Effector memory CD4-positive, alpha-beta T cell (primary cell): ENCODE measurements at places on chromosomes 2 and 18.

GRCh38 chr2:48480526-48480925 lies 49.4 kb upstream of the STON1 start:
- H3K36me3 ChIP-seq: peaks cover 42% of the 10 kb centered on the region
- H3K27ac ChIP-seq: no peak overlapping the region
- no peaks in the 10 kb centered on the region for H3K4me1 ChIP-seq
- DNase-seq: no peak

GRCh38 chr2:108182489-108182888 lies 57.3 kb upstream of the SULT1C3 start:
- DNase-seq: no peak
- no peak overlapping the region for H3K27ac ChIP-seq
- peaks cover 3% of the 10 kb centered on the region for H3K27me3 ChIP-seq

GRCh38 chr2:217023611-217024010 lies 163.7 kb upstream of the TNP1 start:
- H3K4me3 ChIP-seq: no peak overlapping the region
- no peaks in the 10 kb centered on the region for H3K27me3 ChIP-seq
- H3K36me3 ChIP-seq: no peaks in the 10 kb centered on the region
- no peak for DNase-seq
- H3K27ac ChIP-seq: no peak overlapping the region

DNA sequence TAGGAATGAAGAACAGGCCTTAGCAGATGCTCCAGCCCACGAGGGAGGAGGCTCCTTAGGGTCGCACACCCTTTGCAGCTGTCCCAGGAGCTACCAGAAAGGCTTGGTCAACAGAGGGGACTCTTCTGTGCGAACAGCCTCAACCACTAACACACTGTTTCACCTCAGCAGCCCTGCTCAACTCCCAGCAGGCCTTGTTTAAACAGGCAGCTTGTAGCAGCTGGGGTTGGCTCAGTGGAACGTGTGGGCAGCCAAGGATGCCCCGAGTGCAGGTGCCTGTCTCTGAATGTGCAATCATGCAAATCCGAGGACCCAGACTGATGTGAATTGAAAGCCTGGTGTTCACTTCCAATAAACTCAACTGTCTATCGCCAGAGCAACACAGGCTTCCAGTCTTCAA lies 88.7 kb upstream of the CXCR4 start:
- H3K27me3 ChIP-seq: no peaks in the 10 kb centered on the region
- H3K4me3 ChIP-seq: no peak overlapping the region
- no peak overlapping the region for H3K27ac ChIP-seq
- H3K4me1 ChIP-seq: peaks cover 7% of the 10 kb centered on the region

- H3K4me1 ChIP-seq: no peaks in the 10 kb centered on the region
- no peak for DNase-seq
- no peaks in the 10 kb centered on the region for H3K27me3 ChIP-seq
- no peak overlapping the region for H3K4me3 ChIP-seq
- H3K36me3 ChIP-seq: peaks cover 61% of the 10 kb centered on the region
Observed at GRCh38 chr18:2914881-2915240, 68.1 kb downstream of the EMILIN2 start.

DNA sequence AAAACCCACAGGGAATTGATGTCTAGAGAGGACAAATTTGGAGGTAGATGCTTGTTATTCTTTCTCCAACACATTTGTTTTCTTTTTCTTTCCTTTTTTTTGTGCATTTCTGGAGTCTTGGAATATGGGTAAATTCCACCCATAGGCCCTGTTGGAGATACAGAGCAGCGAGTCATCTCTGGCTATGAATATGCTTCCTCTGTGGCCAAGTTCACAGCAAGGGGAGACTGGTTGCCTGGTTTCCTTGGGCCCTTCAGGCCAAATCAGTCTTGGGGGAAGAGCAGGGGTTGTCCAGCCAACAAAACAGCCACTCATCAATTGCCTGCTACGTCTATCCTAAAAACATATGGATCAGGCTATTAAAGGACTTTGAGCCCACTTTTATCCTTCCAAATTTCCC lies 27.5 kb downstream of the SP100 start:
- no peak for DNase-seq
- H3K4me3 ChIP-seq: no peak overlapping the region
- H3K36me3 ChIP-seq: peaks cover 55% of the 10 kb centered on the region
- H3K27me3 ChIP-seq: no peaks in the 10 kb centered on the region
- H3K27ac ChIP-seq: no peak overlapping the region

- H3K36me3 ChIP-seq: no peaks in the 10 kb centered on the region
- no peak for DNase-seq
- no peaks in the 10 kb centered on the region for H3K4me1 ChIP-seq
- no peaks in the 10 kb centered on the region for H3K27me3 ChIP-seq
Observed at GRCh38 chr2:196439760-196440159, 199.8 kb upstream of the CCDC150 start.

- H3K4me1 ChIP-seq: no peaks in the 10 kb centered on the region
- H3K27me3 ChIP-seq: peaks cover 4% of the 10 kb centered on the region
Observed at GRCh38 chr18:50218432-50219197, 23.7 kb upstream of the MYO5B start.

DNA sequence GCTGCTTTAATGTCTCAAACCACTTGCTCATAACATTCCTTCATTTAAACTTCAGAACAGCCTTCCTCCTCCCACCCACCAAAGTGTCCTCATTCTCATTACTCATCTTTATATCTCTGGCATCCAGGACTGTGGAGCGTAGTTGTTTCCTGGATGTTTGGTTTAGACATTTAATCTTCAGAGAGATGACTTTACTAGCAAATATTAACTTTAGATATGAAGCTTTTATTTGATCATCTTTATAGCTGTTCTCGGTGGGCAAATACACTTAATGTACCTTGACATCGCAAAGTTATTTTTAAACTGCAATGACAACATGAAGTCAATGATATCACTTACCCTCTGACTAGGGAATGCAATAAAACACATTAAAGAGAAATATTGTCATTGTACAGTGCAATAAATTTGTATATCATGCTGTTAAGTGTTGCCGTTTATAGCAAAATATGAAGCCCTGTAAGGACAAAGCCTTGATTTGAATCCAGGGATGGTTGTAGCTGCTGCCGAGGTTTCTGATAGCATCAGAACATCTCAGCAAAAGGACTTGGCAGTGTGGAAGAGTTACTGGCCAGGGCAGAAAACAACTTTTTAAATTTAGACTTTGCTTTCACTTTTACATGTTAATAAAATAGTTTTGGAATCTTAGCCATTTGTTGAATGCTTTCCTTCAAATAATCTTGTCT lies 4.6 kb upstream of the LAMA3 start:
- no peak overlapping the region for H3K27ac ChIP-seq
- H3K4me3 ChIP-seq: no peak overlapping the region
- H3K36me3 ChIP-seq: no peaks in the 10 kb centered on the region
- H3K27me3 ChIP-seq: peaks cover 27% of the 10 kb centered on the region
- DNase-seq: no peak

- no peak for DNase-seq
- H3K27me3 ChIP-seq: peaks cover 4% of the 10 kb centered on the region
- H3K36me3 ChIP-seq: no peaks in the 10 kb centered on the region
- H3K4me1 ChIP-seq: no peaks in the 10 kb centered on the region
- no peak overlapping the region for H3K27ac ChIP-seq
Observed at GRCh38 chr18:9825571-9826073, 60.2 kb upstream of the TXNDC2 start.

GRCh38 chr18:68800075-68800474 lies 2.2 kb downstream of the CCDC102B start:
- no peaks in the 10 kb centered on the region for H3K4me1 ChIP-seq
- H3K36me3 ChIP-seq: no peaks in the 10 kb centered on the region
- DNase-seq: no peak
- H3K27me3 ChIP-seq: no peaks in the 10 kb centered on the region
- H3K27ac ChIP-seq: no peak overlapping the region
- no peak overlapping the region for H3K4me3 ChIP-seq

- H3K36me3 ChIP-seq: no peaks in the 10 kb centered on the region
- peaks cover 1% of the 10 kb centered on the region for H3K4me1 ChIP-seq
- no peak overlapping the region for H3K4me3 ChIP-seq
- H3K27ac ChIP-seq: no peak overlapping the region
Observed at GRCh38 chr18:50312296-50313030, 25.0 kb upstream of the CXXC1 start.

GRCh38 chr18:1498216-1498615 lies 593.5 kb downstream of the ADCYAP1 start:
- no peak overlapping the region for H3K27ac ChIP-seq
- H3K36me3 ChIP-seq: no peaks in the 10 kb centered on the region
- H3K4me3 ChIP-seq: no peak overlapping the region
- H3K4me1 ChIP-seq: no peaks in the 10 kb centered on the region
- no peaks in the 10 kb centered on the region for H3K27me3 ChIP-seq

DNA sequence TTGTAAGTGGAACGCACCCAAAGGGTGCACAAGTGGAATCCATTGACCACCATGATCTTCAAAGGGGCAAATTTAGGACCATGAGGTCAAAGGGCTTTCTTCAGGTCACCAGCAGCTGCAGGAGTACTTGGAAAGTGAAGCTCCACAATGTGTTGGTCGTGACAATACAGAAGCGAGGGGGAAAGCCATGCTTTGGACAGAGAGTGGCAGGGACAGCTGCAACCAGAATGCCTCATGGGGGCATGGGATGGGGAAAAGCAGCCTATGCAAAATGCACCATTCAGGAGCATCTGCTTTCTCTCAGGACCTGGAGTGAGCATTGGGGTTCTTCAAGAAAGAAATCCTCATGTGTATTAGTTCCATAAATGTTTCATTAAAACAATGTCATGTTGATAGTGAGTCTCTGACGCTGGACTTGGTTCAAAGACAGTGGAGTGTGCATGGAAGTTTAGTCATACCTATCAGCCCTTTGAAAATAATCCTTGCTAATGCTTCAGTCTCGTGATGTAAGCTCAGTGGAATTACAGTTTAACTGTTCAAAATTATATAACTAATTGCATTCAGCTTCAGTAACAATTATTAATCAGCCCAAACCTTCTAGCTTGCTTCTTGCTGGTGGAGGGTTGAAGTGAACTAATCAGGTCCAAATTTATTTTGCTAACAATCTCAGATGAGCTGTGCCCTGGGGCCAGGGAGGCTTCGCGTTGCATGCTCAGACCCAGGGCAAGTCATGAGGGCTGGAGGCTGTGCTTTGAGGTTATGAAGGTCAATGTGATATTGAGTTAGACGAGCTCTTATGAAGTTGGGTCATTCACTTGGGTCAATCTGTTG lies 41.6 kb downstream of the ACKR3 start:
- H3K36me3 ChIP-seq: no peaks in the 10 kb centered on the region
- peaks cover 4% of the 10 kb centered on the region for H3K27me3 ChIP-seq
- no peak overlapping the region for H3K4me3 ChIP-seq
- no peaks in the 10 kb centered on the region for H3K4me1 ChIP-seq

DNA sequence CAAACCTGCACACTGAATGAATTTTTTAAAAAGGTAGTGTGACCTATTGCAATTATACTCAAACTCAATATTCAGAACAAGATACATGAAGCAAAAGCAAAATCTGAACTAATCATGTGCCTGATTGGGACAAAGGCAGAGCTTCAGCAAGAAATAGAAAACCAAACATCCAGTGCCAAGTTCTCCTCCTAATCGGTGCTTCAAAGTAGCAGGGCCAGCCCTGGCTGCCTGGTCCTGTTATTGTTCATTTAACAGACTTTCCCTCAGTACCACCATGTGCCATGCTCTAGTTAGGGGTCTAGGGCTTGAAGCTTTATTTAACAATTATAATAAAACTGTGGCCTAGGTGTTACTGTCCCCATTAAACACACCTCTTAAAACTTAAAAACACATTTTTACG lies 281.5 kb upstream of the PXDN start:
- H3K4me1 ChIP-seq: no peaks in the 10 kb centered on the region
- no peaks in the 10 kb centered on the region for H3K27me3 ChIP-seq
- H3K27ac ChIP-seq: no peak overlapping the region
- no peak for DNase-seq
- no peaks in the 10 kb centered on the region for H3K36me3 ChIP-seq

- no peak overlapping the region for H3K27ac ChIP-seq
- H3K36me3 ChIP-seq: no peaks in the 10 kb centered on the region
- no peak for DNase-seq
- H3K27me3 ChIP-seq: peaks cover 24% of the 10 kb centered on the region
Observed at GRCh38 chr2:289362-290089, 1.6 kb upstream of the ALKAL2 start.

DNA sequence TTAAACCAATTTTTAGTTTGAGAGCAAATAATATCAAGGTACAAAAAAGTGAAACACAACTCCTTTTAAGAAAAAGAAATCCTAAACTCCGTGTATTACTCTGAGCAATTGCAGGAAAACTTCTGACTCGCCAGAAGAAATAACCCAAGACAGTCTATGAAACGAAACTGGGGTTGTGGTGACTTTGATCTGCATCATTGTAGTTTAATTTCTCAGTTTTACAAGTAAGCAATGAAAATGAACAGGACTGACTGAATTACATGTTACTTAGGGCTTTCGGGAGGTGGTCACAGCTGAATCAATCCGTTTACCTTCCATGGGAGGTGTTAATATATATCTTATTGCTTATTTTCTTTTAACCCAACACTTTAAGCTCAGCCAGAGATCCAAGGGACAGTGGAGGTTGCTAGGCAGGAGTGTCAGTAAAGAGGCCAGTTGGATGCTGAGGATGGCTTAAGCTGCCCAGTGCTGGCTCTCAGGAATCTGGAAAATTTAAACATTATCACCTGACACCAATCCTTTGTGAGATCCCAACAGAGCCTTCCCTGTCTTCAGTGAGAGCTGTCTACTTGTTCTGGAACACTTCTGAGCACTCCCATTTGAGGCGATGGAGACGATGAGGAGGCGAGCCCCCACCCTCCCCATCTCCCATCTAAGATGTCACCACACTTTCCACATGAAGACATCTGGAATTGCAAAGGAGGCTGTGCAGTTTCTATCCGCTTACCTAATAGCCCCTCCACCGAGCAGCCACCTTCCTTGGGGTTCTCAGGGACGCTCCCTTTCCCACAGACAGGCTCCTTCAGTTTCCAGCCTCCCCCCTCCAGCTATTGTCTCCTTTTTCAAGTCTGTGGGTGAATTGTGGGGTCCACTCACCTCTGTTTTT lies 3.6 kb upstream of the RAB31 start:
- peaks cover 10% of the 10 kb centered on the region for H3K27me3 ChIP-seq
- H3K4me1 ChIP-seq: peaks cover 8% of the 10 kb centered on the region
- no peaks in the 10 kb centered on the region for H3K36me3 ChIP-seq
- DNase-seq: no peak

GRCh38 chr2:120656273-120656950 lies 79.3 kb upstream of the GLI2 start:
- no peak overlapping the region for H3K27ac ChIP-seq
- no peak for DNase-seq
- no peak overlapping the region for H3K4me3 ChIP-seq
- H3K36me3 ChIP-seq: no peaks in the 10 kb centered on the region
- H3K27me3 ChIP-seq: no peaks in the 10 kb centered on the region

DNA sequence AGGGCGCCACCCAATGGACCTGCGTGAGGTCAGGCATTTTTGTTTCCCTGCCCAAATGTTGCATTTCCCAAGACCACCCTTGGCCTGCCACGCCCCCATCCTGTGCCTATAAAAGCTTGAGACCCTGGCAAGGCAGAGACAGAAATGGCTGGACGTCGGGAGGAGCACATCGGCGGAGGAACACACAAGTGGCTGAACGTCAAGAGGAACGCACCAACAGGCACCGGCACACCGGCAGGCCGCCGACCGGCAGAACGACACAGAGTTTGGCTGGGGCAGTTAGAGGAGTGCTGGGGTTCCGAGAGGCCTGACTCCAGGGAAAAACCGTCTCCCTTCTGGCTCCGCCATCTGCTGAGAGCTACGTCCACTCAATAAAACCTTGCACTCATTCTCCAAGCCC lies 35.9 kb downstream of the DCDC2C start:
- no peak for DNase-seq
- no peaks in the 10 kb centered on the region for H3K36me3 ChIP-seq
- no peak overlapping the region for H3K4me3 ChIP-seq
- no peak overlapping the region for H3K27ac ChIP-seq
- no peaks in the 10 kb centered on the region for H3K4me1 ChIP-seq
- H3K27me3 ChIP-seq: peaks cover 3% of the 10 kb centered on the region

GRCh38 chr18:13223311-13224143 lies 5.0 kb downstream of the LDLRAD4 start:
- H3K27ac ChIP-seq: no peak overlapping the region
- no peak overlapping the region for H3K4me3 ChIP-seq
- DNase-seq: no peak
- H3K27me3 ChIP-seq: no peaks in the 10 kb centered on the region
- H3K4me1 ChIP-seq: no peaks in the 10 kb centered on the region
